ENCODE measurements at places on chromosomes 7 and 10.
A peak's percentile ranks its signal among the peaks of the same experiment; 100 is the strongest.

DNA sequence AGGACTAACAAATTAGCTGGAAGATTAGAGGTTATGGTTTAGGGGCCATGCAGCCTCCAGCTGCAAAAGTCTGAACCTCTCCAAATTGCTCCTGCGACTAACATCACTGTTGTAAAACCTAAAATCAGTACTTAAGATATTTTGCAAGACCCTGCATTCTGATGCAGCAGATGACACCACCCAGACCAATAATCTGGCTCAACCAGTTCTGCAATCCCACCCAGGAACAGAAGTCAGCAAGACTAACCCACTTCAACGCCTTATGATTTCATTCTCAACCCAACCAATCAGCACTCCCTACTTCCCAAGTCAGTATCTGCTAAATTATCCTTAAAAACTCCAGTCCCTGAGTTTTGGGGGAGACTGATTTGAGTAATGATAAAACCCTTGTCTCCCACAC is 250.8 kb upstream of the MBL2 start:
- no peak for DNase-seq

DNA sequence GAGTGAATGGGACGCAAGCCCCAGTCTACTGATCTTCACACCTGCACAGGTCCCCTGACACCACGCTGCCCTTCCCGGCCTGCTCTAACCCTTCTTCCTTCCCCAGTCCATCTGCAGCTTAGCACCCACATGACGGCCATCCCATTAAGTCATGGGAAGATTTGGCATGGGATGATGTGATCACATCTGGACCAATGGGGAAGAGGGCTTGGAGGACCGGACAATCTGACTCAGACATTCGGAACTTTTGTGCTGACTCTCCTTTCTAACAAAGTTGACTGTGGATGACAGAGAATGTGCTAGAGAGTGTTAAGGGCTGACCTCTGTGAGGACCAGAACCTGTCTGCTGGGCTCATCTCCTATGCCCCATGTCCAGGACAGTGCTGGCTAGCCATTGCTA is 15.6 kb downstream of the CXCL12 start:
- DNase-seq, result no peak

GRCh38 chr7:108044345-108044744 is 41.4 kb upstream of the LAMB1 start:
- DNase-seq, result no peak

- no peak for DNase-seq
Measured at GRCh38 chr10:107847620-107848019, 683.1 kb upstream of the SORCS1 start.

- no peak for DNase-seq
Measured at GRCh38 chr10:100291356-100291755, 4.9 kb upstream of the BLOC1S2 start.

- DNase-seq, result no peak
Measured at GRCh38 chr10:106866244-106866845, 298.2 kb downstream of the SORCS1 start.

GRCh38 chr10:33674986-33675599 is 340.6 kb upstream of the NRP1 start:
- DNase-seq, result no peak

- DNase-seq, result no peak
Measured at GRCh38 chr7:45622058-45622457, 47.9 kb downstream of the ADCY1 start.

GRCh38 chr7:2873146-2873545 is 29.0 kb upstream of the GNA12 start:
- DNase-seq, result no peak

DNA sequence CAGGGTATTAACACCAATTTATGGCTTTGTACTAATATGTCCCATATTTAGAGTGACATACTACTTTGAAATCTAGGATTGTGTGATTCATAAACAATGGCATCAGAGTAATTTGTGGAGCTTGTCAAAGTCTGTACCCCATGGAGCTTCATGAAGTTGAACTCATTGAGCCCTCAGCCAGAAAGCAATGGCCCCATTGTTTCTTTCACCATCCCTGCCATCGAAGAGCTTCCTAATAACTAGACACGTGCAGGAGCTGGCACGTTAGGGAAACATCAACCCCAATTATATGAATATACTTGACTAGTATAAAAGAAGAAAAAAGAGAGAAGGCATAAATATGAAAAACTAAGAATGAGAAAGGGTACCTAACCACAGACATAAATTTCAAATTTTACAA is 206.6 kb downstream of the CXCL12 start:
- no peak for DNase-seq

- no peak for DNase-seq
Measured at GRCh38 chr10:96096958-96097357, 33.1 kb upstream of the ZNF518A start.

DNA sequence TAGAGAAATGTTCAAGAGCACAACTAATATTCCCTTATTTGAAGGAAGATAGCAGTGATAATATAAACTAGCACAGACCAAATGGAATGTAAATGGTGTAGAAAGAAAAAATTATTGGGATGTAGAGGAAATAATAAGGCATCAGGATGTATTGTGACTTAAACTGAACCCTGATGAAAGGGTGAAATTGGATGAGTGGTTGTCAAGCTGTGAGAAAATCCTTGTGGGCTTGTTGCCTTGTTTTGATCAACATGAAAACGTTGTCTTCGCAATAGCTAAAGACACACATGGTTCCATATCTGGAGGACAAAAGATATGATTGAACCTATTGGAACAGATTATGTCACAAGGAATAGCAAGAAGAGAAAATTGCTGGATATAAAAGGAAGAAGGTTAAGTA is 40.3 kb upstream of the CNTNAP2 start:
- DNase-seq, result no peak

GRCh38 chr10:63788152-63788821 is 267.1 kb downstream of the REEP3 start:
- no peak for DNase-seq

DNA sequence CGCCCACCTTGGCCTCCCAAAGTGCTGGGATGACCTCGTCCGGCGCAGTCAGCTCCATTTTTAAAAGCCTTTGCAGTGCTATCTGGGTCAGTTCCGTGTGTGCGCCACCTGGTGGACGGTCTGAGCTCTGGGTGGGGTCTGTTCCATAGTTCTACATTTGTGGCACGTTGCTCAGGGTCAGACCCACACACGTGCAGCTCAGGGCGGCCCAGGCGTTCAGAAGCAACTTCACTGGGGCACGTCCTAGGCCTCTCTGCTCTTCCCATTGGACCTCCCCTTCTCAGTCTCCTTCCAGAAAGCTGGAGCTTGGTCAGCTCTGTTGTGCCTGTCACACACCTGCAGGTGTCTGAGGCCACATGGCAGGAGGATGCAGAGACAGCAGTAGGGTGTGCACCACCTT is 137.9 kb downstream of the DNAJB6 start:
- no peak for DNase-seq

DNA sequence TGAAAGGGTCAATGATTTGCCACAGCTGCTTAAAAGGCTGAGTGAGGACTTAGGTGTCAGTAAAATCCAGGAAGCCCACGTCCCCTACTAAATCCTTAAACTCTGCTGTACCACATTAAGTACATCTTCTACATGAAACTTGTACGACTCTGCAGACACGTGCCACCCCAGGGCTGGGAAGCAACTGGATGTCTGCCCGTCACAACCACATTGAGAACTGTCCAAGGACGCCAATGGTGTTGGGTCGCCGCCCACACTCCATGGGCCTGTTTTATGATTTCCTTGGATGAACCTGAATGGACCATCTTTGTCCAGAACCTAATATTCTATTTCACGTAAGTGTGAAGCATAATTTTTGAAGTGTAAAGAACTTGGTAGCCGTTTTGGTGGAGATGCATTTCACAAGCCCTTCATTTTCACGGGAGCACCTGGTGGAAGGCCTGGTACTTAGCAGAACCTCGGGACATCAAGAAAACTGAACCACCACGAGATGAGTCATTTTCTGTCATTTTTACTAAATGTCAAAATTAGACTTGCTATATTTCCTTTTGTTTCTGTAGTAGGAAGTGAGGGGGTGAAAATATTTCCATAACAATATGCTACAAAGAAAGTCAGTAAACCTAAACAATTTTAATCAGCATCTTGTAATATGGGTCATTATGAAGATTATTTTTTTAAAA is 134.9 kb downstream of the SFMBT2 start:
- no peak for DNase-seq

DNA sequence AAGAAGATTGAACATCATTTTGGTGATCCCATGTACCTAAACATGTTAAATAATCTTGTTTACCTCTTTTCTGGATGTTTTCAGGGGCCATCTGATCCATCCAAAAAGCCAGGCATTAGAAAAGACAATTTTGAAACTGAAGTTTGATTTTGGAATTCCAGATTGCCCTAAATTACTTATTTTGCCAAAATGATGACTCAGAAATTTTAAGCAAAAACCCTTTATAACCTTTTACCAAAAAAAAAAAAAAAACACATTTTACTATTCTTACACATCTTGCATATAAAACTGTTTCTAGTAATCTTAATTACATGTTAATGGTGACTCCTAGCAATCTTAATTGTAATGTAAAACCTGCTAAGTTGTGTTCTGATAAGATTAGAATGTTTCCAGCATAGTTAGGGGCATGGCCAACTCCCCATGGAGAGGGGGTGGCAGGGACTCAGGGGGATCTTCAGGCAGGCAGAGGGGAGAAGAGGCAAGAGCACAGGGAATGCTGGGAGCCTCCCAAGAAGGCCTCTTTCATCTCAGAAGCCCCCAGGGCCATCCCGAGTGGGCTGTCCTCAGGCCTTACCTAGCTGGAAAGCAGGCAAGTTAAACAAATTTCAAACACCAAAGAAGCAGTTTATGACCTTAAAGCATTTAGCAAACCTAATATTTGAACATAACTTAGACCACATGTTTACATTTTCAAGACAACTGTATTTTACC is 25.8 kb upstream of the AKR1C3 start:
- no peak for DNase-seq

DNA sequence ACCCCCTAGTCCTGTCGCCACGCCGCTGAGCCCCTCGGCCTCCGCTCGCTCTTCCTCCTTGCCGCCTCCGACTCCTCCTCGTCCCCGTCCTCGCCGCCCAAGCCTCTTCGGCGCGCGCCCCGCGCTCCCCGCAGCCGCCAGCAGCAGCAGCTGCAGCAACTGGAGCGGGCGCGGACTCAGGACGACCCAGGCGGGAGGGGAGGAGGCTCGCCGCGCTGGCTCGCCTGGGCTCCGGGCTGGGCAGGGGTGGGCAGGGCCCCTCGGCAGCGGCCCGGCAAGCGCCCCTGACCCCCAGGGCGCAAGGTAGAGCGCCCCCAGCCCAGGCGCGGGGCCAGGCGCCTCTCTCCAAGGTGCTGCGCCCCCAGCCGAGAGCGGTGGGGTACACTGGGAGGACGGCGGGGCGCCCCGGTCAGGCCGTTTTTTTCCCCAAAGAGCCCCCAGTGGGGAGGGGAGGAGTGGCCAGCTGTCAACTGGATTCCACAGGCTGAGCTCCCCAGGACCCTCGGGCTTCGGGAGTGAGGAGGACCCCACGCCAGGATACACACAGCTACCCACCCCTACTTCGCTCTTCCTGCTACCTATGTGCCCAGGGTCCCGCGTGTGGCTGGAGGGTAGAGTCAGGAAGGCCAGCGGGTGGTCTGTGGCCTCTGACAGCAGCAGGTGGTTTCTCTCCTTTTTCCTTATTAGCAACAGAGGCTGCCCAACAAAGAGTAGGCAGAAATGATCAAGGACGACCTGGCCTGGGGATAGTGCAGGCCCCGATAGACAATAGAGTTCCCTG is 903 bp upstream of the KCNMA1 start:
- DNase-seq, result peak; percentile 38

- DNase-seq, result no peak
Measured at GRCh38 chr7:21221130-21221529, 206.8 kb upstream of the SP4 start.

- no peak for DNase-seq
Measured at GRCh38 chr7:30348083-30348560, 63.7 kb downstream of the ZNRF2 start.

GRCh38 chr10:29355411-29355991 is 66.6 kb downstream of the LYZL1 start:
- DNase-seq, result no peak

DNA sequence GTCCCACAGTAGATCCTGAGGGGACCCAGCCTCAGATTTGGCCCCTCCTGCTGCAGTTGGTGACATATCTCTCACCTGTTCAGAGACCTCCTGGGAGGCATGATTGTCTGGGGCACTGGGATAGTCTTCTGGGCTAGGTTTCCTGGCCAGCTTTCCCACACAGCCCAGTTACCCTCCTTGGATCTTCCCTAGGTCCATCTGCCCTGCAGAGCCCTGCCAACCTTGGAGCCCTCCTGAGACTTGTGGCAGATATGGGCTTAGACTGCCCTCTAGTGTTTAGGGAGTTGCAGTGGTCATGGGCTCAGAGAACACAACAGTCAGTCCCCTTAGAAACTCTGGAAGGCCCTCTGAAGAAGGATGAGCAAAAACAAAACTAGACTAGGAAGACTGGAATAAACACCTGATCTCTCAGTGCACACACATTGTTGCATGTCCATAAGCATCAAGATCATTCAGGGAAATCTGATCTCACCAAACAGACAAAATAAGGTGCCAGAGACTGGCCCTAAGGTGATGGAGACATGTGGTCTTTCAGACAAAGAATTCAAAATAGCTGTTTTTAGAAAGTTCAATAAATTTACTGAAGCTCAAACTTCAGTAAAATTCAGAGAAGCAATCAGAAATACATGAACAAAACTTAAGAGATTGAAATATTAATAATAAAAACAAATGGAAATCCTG is 324.6 kb downstream of the ATRNL1 start:
- DNase-seq, result no peak

DNA sequence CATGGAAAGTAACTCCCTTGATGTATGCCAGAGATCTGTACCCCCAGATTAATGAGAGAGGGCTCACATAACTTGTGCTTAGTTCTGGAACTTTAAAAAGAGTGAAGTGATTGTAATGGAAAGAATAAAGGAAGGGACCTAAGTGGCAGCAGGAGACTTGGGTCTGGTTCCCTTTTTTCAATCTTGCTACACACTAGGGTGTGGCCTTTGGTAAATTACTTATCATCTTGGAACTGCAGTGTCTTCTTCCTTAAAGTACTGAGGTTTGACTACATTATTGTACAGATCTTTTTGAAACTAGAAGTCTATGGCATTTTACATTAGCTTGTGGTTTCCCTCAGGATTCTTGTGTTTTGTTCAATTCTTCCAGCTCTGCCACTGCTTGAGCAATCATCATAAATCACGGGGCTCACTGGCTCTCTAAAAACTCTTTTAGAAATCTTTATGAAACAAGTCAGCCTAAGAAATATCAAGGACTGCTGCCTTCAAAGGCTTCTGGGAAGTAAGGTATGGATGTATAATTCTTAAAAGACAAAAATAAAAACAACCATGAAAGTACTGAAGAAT is 22.5 kb upstream of the CHRM2 start:
- no peak for DNase-seq
